ENCODE measurements at places on chromosomes 1 and 21.

- no peak for DNase-seq
These were observed 8.5 kb downstream of the ELOA start for GRCh38 chr1:23751815-23752200.

DNA sequence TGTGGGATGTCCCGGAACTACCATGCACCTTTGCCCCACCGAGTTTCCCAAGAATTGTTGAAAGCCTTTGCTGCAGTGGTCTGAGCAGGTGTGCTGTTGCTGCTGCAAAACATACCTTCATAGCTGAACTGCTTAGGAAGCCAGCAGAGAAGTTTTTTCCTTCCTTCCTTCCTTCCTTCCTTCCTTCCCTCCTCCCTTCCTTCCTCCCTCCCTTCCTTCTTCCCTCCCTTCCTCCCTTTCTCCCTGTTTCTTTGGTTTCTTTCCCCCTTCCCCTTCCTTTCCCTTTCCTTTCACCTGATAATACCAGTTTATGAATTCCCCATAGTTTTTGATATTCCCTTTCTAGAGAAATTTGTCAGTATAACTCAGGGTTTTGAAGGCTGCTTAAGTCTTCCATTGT lies 10.8 kb upstream of the SH3D21 start:
- DNase-seq, result no peak

GRCh38 chr1:113320272-113320671 lies 70.0 kb upstream of the MAGI3 start:
- DNase-seq, result peak; percentile 59

GRCh38 chr21:42405064-42406013 lies 1.6 kb downstream of the UBASH3A start:
- DNase-seq, result no peak

DNA sequence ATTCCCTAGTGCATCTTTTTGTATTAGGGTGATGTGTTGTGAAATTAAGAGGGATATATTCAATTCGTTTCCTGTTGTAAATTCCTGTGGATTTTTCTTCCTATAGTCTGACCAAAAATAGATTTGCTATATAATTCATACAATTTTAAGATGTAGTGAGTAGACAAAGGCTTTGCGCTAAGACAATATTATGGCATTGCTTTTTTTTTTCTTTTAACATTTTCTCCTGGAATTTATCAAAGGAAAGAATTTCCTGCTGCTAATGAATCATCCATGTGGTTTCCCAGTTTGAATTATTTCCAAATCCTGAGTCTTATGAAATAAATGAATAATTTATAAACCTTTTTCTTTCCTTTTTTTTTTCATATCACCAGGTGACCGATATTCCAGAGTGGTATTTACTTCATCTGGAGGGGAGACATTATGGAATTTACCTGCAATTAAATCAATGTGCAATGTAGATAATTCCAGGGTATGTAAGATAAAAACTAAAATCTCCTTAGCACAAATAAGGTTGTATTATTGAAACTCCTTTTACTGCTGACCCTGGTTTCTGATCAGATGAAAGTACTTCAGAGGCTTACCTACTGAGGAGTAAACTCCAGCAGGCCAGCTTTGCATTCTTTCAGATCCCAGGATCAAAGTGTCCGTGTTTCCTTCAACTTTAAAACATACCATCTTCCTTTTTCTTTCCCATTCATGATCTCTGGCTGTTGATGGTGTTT lies 148.4 kb downstream of the TLR5 start:
- peak; percentile 68 for DNase-seq

DNA sequence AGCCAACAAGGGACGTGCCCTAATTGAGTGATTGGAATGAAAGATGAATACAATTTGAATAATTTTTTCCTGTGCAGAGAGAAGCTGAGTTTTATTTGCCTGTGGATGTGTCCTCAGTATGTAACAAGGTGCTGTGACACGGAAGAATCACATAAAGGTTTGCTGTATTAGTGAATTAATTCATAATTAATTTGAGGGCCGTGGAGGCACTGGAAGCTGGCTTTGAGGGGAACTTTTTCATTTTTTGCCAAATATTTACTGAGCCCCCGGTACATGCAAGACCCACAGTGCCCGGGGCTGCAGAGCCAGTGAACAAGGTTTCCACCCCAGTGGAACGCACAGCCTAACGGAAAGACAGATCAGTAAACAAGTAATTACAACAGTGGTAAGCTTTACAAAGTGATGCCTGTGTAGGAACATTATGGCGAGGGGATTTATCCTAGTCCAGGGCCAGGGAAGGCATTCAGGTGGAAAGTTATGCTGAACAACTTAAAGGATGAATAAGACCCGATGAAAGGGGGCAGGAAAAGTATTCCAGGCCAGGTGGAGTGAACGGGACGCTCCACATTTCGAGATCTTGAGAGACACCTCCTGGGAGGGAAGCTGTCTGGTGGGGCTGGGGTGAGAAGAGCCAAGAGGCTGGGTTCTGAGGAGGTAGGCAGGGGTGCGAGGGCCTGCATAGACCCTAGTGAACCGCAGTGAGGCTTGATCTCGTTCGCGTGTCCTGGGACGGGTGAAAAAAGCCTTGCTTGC lies 773 bp upstream of the RCC2 start:
- no peak for DNase-seq

- DNase-seq, result no peak
These were observed 569.0 kb downstream of the DPYD start for GRCh38 chr1:97351846-97352245.

DNA sequence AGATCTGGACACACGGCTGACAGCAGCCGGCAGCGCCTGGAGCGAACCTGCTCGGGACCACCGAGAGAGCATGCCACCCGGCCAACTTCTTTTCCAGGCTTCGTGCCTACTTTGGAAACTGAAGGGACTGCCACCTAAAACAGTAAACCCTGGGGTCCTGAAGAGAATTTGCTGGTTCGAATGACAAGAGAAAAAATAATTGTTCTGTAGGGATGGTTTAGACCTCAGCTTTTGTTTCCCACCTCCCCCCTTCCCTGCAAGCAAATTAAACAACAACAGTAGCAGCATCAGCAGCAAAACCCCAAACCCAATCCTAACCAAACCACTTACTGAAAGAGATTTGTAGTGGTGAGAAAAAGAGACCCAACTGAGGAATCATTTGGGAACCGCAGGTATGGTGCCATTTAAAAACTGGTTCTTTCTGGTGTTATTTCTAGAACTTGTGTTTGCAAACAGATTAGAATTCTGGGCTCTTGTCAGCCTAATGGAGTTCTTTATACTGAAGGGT lies 105.6 kb downstream of the LEPR start:
- DNase-seq, result no peak

DNA sequence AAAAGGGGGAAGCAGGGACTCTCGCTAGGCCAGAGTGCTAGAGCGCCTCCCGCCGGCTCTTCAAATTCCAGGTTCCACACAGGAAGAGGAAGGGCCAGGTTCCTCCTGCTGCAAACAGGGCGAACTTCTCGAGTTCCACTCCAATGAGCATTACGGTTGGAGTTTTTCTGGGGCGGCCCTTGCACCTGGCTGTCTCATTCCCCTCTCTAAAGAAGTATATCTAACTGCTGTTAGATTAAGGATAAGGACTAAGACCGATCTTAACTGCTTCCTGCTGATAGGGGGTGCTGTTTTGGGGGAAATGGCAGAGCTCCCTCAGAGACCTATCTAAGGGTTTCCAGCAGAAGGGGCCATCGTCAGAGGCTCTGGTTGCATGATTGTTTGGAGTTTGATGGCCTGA lies 138.0 kb downstream of the RABGAP1L start:
- no peak for DNase-seq

DNA sequence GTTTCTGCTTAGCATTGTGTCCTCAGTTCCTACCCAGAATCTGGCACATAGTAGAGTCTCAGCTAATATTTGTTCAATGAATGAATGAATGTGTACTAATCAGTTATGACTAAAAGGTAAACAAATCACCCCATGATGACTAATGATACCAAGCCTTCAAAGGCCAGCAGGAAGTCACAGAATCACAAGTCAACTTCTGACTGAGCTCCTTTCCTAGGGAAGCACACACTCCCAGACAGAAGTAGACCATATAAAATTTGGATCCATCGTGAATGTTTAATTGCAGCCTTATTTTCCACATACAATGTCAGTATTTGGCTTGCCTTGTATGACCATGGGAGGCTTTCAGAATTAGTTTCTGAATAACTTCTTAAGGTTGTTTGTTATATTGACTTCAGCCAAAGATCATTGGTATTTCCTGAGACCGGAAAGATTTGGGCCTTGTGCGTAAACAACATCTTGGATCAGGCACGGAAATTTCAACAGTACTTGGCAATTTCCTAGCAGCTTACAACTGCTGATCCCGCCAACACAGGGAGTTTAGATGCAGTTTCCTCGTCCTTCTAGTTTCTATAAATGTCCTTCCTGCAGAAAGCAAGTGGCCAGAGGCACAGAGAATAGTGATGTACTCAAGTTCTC lies 185.9 kb upstream of the ATP1B1 start:
- peak; percentile 83 for DNase-seq

- no peak for DNase-seq
These were observed 13.0 kb downstream of the FMN2 start for GRCh38 chr1:240104672-240105071.

DNA sequence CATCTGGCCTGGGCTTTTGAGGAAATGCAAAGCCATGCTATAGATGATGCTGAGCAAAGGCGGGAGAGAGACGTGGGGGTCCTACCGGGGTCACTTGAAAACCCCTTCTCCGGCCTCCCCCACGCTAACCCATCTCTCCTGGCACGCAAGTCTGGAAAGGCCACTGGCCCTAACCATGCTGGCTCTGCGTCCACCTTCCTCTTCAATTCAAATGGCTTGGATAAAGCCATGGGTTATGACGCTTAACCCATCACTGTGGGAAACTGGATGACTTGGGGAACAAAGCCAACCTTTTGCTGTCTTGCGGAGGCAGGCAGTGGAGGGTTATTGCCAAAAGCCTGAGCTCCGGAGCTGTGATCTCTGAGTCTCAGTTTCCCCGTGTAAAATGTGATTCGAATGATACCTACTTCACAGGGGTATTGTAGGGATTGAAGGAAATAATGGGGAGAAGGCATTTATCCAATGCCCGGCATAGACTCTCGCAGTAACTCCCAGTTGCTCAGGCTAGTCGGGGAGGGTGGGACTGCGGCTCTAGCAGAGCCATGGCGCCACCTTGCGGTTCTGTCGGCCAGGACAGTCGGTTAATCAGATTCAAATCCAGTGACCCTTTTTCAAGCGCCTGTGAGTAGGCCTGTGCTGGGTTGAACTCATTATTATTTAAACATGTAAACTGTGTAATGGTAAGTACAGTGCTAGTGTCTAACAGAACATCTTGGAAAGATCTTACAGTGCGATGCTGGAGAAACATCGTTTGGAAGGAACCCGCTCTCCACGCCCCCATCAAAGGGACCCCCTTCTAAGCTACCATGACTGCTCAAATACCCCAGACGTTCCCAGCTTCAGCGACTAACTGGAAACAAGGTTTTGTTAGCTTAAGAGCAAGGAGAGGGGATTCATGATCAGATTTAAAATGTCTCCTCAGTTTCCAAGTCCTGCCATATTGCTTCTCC lies 20.3 kb downstream of the NEK2 start:
- DNase-seq, result peak; percentile 82

- peak; percentile 67 for DNase-seq
These were observed 1.9 kb upstream of the ERRFI1 start for GRCh38 chr1:8027748-8028570.

DNA sequence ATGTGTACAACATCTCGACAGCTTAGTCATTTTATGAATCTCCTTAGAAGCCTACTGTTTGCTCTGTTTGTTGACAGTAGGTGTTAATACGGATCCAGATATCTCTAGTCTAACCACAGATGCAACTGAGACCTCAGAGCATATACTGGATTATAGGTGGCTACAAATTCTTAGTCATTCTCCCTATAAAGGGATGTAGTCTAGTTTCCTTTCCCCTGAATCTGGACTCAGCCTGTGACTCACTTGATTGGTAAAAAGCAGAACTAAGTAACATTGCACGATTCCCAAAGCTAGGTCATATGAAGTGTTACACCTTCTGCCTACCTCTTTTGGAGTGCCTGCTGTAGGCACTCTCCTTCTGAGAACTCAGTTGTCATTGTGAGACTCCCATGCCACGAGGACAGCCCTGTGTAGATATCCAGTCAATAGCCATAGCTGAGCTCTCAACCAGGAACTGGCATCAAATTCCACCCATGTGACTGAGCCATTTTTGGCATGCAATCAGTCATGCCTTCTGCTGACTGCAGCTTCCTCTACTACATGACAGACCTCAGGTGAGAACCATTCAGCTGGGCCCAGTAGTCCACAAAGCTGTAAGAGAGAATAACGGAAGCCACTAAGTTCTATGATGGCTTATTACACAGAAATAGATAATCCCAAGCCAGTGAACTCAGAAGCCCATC lies 135.9 kb upstream of the CHRM3 start:
- DNase-seq, result peak; percentile 40

GRCh38 chr1:75992312-75992711 lies 60.1 kb upstream of the ASB17 start:
- peak; percentile 26 for DNase-seq

- no peak for DNase-seq
These were observed 20.3 kb upstream of the TXLNA start for GRCh38 chr1:32159189-32159588.

- DNase-seq, result no peak
These were observed 35.6 kb downstream of the EGLN1 start for GRCh38 chr1:231386466-231386865.

- no peak for DNase-seq
These were observed 3.5 kb downstream of the ARPC5 start for GRCh38 chr1:183632114-183632513.

DNA sequence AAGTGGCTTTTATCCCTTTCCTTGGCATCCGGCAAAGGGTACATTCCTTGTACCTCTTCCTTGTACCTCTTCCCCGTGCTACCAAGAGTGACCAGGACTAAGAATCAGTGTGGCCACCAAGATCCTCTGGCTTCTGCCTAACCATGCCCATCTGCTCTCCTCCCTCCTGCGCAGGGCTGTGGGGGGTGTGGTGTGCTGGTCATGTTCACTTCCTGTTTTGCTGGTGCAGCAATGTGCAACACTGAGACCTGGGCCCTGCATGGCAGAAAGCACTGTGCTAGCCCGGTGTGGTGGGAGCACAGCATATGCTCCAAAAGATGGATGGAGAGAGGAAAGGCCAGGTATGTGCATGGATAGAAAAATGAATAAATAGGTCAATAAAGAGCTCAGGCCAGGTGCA lies 33.3 kb upstream of the TENT5C start:
- no peak for DNase-seq

GRCh38 chr1:12052008-12052573 lies 11.0 kb upstream of the TNFRSF8 start:
- peak; percentile 88 for DNase-seq

GRCh38 chr1:60376196-60376595 lies 302.6 kb upstream of the C1orf87 start:
- DNase-seq, result no peak

DNA sequence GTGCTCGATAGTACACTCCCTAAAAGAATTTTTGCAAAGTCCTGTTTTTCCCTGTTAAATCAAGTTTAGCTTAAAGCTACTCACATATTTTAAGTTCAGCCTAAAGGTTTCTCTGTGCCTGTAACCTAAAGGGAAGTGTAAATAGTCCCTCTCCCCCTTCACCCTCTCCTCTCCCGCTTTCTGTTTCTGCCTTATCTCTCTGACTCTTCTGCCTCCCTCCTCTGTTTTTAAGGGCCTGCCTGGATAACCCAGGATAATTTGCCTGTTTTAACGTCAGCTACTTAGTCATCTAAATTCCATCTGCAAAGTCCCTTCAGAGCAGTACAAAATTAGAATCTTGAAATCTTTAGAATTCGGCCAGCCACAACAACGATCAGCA lies 92.6 kb downstream of the NID1 start:
- peak; percentile 40 for DNase-seq

- peak; percentile 74 for DNase-seq
These were observed 534 bp downstream of the C1orf56 start for GRCh38 chr1:151047925-151048644.

- no peak for DNase-seq
These were observed 35.7 kb downstream of the SDC3 start for GRCh38 chr1:30872948-30873263.
